Skeletal muscle cell (primary cell): ENCODE measurements at places on chromosomes 2 and 18.

- DNase-seq = no peak
These were observed 148.2 kb downstream of the NDUFA10 start for GRCh38 chr2:239876948-239877289.

- peak; percentile 55 for DNase-seq
These were observed 40.6 kb upstream of the MAP2 start for GRCh38 chr2:209383212-209383611.

DNA sequence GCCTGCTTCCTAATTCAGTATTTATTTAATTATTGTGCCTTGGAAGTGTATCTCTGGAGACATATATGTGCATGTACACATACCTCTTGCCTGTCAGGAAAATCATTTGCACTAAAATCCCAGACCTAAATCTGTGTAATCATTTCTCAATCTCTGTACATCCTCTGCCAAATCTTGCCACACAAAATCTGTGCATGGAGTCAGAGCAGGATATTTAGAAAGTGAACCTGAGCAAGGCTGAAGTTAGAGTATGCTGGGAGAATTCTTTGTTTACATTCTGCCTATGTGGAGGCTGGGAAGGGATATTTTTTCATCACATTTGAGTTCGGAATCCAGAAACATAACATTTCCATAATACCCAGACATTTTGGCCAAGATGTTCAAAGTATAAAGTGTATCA, 9.3 kb downstream of the XRCC5 start:
- no peak for DNase-seq

DNA sequence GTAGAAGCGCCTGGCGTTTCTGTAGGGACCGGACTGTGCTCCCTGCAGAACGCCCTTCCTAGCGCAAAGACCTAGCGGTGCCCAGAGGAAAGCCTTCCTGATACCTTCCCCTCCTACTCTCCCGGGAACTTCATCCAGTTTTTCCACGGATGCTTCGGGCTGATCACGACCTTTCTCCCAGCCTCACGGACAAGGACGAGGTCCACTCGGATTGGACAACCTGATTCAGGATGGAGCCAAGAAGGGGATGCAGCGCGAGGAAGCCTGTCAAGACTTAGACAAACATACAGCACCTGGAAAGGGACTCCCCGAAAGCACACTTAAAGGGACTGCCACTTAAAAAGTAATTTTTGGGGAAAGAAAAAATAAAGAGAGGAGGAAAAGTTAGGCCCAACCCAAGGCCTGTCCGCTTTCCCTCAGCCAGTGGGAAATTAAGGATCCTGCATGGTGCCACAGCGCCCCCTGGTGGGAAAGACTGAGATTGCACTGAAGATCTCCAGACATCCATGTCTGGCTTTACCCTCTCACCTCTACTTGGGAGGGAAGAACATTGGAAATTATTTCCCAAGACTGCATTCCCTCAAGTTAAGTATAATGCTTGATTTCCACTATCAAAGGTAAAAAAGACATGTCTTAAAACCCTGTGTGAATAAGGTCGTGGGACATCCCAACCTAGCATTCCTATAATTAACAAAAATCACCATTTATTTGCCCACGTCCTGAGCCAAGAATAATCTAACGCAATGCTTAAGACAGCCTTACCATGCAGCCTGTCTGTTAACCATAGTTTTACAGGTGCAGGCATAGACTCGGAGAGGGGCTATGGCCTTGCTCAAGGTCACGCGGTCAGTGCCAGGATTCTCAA, 13.4 kb upstream of the COPS8 start:
- DNase-seq = no peak

- peak; percentile 20 for DNase-seq
These were observed 169.2 kb downstream of the CDH20 start for GRCh38 chr18:61502472-61502871.

DNA sequence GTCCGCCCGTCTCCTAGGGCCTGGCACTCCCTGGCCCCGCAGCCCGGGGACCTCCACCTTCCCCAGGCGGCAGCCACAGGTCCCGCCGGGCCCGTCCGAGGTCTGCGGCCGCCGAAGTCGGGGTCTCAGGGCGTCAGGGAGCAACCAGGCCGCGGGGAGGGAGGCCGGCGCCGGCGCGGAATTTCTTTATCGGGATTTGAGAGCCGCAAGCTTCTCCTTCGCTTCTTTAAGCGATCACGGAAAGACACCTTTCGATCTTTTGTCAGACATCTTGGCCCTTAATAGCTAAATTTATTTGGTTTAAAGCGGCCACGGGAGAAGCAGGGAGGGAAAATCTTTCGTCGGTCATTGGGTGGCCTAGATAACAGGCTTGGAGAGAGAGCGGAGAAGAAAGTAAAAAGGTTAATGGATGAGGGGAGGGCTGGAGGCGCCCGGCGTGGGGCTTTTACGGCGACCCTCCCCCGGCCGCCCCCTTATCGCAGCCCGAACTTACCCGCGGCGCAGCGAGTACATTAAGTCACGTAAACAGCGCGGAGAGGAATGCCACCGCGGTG, 4.3 kb upstream of the GATA6 start:
- DNase-seq = no peak

GRCh38 chr2:201574766-201575165, 68.5 kb downstream of the TMEM237 start:
- no peak for DNase-seq
